ENCODE measurements at places on chromosomes 11 and 22.

GRCh38 chr11:86150847-86151173 is 81.9 kb upstream of the PICALM start:
- no peak for DNase-seq

- no peak for DNase-seq
These were observed 59.5 kb downstream of the LINC01488 start for GRCh38 chr11:69541001-69541285.

- DNase-seq: no peak
These were observed 8.9 kb upstream of the OPCML start for GRCh38 chr11:133541021-133541719.

- no peak for DNase-seq
These were observed 2.3 kb upstream of the MCAM start for GRCh38 chr11:119319136-119319699.

GRCh38 chr11:64744544-64745188 is 724 bp upstream of the RASGRP2 start:
- no peak for DNase-seq

GRCh38 chr11:108960501-108960900 is 295.6 kb downstream of the DDX10 start:
- no peak for DNase-seq

- DNase-seq: peak; percentile 84
These were observed 32.9 kb downstream of the TST start for GRCh38 chr22:36986242-36986821.
